Caco-2 (cell line): ENCODE measurements at places on chromosomes 6 and 20.

DNA sequence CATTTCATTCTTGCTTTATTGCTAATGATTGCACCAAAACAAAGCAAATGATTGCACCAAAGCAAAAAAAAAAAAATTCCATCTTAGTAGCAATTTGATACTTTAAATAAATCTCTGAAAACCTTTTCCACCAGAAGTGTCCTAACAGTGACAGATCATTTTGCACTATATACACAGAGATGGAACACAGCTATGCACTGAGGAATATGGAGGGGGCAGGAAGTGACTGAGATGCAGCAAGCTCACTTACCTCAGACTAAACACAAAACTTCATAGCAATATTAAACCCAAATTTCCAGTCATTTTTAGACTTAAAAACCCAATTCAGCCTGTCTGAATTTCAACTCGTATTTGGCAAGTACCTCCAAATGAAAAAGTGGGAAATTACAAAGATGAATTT, 41.2 kb downstream of the HIVEP2 start:
- no peak for DNase-seq
- H3K27ac ChIP-seq, result no peak overlapping the region
- no peaks in the 10 kb centered on the region for H3K4me1 ChIP-seq
- no peaks in the 10 kb centered on the region for H3K36me3 ChIP-seq
- H3K27me3 ChIP-seq, result no peaks in the 10 kb centered on the region

GRCh38 chr6:154382740-154383139, 26.1 kb upstream of the IPCEF1 start:
- H3K27ac ChIP-seq, result peak overlapping the region; percentile 18
- H3K36me3 ChIP-seq, result no peaks in the 10 kb centered on the region
- H3K4me3 ChIP-seq, result no peak overlapping the region
- H3K27me3 ChIP-seq, result no peaks in the 10 kb centered on the region

DNA sequence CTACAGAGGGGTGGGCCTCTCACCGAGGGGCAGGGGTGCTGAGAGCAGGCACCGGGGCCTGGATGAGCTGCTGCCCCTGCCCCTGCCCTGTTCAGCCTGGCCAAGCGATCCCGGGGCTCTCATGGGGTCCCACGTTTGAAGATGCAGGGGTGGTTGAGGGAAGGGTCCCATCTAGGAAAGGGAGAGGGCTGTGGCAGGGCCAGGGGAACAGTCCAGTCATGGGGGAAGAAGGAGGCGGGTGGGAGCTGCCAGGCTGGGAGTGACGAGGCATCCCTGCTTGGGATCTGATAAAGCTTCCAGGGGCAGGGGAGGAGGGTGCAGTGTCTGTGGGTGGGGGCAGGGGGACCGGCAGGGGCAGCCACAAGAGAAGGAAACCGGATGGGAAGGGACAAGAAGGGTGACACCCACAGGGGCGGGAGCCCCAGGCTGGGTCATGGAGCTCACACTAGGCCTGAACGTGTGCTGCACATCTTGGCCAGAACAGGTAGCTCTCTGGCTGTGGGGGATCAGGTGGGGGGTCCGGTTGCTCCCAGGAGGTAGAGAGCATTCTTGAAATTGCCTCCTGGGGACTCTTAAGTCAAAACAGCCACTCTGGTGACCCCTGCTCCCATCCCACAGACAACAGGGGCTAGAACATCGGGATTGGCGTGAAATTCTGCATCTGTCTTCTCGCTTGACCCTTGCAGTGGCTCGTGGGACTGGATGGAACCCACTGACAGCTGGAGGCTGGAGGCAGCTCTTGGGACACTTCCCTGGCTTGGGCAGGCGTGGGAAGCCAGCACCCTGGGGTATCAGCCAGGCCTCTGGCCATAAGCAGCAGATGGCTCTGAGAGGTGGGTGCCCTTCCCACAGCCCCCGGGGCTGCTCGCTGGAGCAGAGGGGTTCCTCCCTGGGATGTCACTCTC, 58.0 kb upstream of the GATA5 start:
- H3K27me3 ChIP-seq, result no peaks in the 10 kb centered on the region
- no peak overlapping the region for H3K4me3 ChIP-seq
- H3K4me1 ChIP-seq, result peaks cover 21% of the 10 kb centered on the region
- DNase-seq, result no peak
- H3K27ac ChIP-seq, result no peak overlapping the region

GRCh38 chr20:2387180-2387577, 6.5 kb downstream of the TGM6 start:
- H3K27ac ChIP-seq, result no peak overlapping the region
- H3K36me3 ChIP-seq, result no peaks in the 10 kb centered on the region
- H3K27me3 ChIP-seq, result no peaks in the 10 kb centered on the region; the same call in none of the 2 replicates
- no peaks in the 10 kb centered on the region for H3K4me1 ChIP-seq
- H3K4me3 ChIP-seq, result no peak overlapping the region

DNA sequence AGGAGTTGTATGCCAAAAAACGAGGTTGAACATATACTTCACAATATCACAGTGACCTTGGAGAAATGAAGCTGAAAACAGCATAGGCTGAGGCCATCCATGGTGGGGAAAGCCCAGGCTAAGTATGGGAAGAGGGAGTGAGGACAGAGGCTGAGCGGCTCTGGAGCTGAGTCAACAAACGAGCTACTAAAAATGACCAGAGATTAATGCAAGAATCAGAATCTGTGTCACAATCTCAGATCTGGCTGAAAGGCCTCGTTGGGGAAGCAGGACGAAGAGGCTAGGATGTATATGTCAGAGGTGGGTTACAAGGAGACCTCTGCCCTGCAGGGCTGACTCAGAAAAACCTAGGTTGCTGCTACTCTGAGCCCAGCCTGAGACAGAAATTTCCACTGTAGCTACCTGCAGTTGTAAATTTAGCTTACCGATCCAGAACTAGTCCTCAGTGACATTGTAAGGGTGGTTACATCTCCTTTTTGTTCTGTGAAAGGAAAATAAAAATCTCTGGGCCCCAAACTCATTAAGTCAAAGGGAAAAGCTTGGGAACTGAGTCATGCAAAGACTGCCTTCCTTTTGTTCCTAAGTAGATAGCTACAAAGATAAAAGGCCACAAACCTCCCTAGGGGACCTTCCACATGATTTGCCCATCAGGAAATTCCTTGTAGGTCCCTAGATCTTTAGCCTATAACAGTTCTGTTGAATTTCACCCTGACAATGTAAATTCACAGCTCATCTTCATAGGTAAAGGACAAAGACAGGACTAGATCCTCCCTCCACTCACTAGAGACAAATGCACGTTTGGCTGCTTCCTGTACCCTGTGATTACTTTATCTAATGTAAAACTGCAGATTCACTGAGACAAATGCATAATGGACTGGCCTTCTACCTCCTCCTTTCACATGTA, 8.5 kb upstream of the TUBB2A start:
- H3K4me3 ChIP-seq, result no peak overlapping the region
- DNase-seq, result no peak
- no peaks in the 10 kb centered on the region for H3K36me3 ChIP-seq
- no peaks in the 10 kb centered on the region for H3K27me3 ChIP-seq
- H3K4me1 ChIP-seq, result peaks cover 34% of the 10 kb centered on the region
- H3K27ac ChIP-seq, result no peak overlapping the region

DNA sequence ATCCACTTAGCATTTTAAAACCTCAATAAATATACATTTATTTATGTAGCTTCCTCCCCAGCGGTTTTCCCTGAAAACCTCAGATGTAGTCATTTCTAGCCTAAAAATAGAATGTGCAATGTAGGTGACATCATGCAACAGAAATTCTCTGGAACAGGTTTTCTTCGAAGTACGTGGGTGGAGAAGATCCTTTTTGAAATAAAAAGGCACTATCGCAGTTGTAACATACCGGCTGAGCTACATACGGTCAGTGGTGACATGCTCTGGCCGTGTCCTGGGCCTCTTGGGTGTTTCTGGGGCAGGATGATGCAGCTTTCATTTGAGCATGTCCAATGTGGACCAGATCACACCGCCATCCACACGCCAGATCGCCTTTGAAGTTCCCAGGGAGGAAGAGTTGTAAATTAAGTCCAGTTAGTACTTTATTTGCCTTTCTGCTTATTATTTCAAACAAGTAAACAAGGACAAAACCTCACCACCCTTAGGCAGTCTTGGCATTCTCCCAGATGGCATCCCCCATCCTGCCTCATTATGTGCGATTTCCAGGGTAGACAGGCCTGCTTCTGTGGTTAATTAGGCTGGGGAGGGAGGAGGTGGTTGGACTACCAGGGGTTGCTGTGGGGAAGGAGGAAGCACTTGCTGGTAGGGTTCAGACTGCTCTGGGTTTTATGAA, 109.5 kb upstream of the CLDN20 start:
- DNase-seq, result no peak
- no peak overlapping the region for H3K27ac ChIP-seq
- H3K4me1 ChIP-seq, result peaks cover 18% of the 10 kb centered on the region
- H3K4me3 ChIP-seq, result no peak overlapping the region
- no peaks in the 10 kb centered on the region for H3K36me3 ChIP-seq

DNA sequence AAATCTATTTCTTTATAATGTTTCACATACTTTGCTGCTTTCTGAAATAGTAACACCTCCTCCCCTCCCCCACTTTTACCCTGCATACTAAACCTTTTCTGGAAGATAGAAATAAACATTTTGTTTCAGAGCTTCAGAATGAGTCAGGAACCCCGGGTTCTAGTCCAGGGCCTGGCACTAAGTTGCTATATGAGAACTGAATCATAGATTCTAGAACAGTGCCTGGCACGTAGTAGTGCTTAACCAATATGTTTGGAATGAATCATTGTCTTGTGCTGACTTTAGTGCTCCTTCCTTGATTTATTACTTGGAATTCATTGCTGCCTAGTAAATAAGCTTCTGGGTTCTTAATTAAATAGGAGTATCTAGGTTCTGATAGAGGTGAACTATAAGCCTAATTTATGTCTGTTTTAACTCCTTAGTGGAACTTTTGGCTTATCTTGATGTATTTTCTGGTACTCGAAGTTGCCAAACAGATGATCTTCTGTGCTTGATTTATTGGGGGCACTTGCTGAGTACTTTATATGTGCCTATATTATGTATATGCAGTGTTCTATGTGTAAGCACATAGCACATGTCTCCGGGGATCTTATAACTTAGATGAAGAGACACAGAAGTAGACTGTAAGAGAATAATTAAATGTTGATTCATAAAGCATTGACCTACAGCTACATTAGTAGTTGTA, 18.6 kb downstream of the TAB2 start:
- H3K27ac ChIP-seq, result no peak overlapping the region
- no peak overlapping the region for H3K4me3 ChIP-seq
- H3K27me3 ChIP-seq, result no peaks in the 10 kb centered on the region
- H3K36me3 ChIP-seq, result no peaks in the 10 kb centered on the region

DNA sequence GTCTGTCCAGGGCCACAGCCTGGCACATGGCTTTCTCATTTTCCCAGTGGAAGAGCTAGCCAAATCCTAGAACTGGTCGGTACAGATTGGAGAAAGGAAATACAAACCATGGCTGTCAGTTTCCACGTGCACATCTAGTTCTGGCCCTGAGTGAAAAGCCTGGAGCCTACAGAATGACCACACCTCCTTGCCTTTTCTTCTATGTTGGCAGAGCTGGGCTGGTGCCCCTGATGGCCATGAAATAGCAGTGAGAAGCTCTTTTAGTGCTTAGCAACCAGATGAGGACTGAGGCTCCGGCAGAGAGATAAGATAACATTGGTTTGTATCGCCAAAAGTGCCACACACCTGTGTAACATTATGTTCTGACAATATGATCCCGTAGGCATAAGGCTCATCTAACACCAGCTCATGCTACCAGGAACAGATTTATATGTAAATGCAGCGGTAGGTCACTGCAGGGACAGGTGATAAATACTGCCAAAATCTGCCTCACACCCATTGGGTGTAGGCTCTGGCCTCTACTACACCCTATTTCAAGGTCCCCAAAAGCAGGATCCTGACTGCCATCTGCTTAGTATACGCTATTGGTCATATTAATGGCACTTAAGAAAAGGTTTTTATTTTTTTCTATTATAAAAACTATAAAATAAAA, 39.9 kb upstream of the TBC1D7 start:
- H3K27me3 ChIP-seq, result no peaks in the 10 kb centered on the region
- no peaks in the 10 kb centered on the region for H3K36me3 ChIP-seq
- H3K4me1 ChIP-seq, result no peaks in the 10 kb centered on the region
- H3K4me3 ChIP-seq, result no peak overlapping the region
- DNase-seq, result no peak

DNA sequence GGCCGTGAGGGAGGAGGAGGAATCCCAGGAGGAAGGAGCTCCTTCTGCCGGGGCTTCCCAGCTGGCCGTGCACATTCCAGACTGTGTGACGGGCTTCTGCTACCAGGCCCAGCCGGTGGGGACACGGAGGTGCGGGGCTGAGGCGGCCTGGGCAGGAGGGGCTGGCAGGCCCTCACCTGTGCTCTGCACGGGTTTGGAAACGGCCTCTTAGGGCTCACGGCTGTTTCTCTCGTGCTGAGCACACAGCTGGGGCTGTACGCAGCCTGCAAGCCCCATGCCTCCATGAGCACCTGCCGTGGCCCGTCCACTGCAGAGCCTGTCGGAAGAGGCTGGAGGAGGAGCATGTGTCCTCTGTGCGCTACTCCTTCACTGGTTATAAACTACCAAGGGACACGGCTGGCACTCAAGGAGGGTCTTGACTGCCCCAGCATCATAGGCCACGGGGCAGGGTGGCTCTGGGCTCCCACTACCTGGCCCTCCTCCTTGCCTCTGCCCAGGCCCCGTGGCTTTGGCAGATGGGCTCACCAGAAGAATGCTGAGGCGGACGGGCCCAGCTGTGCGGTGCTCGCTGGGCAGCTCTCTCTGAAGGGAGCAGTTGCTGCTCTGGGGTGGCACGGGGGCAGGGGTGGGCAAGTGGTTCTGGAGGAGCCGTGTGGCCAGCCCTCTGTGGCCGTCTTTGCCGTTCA, 15.8 kb downstream of the NPEPL1 start:
- H3K27me3 ChIP-seq, result no peaks in the 10 kb centered on the region
- H3K4me1 ChIP-seq, result no peaks in the 10 kb centered on the region
- no peak overlapping the region for H3K4me3 ChIP-seq
- H3K27ac ChIP-seq, result no peak overlapping the region
- H3K36me3 ChIP-seq, result no peaks in the 10 kb centered on the region

DNA sequence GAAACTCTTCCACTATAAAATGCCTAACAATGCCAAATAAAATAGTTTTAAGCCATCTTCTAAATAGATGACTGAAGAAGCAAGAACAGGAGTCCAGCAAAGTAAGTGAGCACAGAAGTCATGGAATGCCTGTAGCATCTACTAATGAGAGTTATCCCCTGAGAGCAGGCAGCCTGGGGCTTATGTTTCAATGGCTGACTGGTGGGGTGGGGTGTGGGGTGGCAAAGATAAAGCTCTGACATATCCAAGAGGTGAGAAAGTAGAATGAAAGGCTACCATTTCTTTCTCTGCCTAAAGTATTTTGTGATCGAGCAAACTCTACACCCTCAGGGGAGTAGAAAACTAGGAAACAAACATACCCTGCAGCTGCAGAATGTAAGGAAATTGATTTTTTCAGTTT, 348.8 kb downstream of the TFAP2B start:
- no peak for DNase-seq
- no peak overlapping the region for H3K4me3 ChIP-seq
- no peaks in the 10 kb centered on the region for H3K27me3 ChIP-seq
- no peak overlapping the region for H3K27ac ChIP-seq

- H3K4me1 ChIP-seq, result no peaks in the 10 kb centered on the region
- peaks cover 3% of the 10 kb centered on the region for H3K36me3 ChIP-seq
- H3K27ac ChIP-seq, result no peak overlapping the region
These were observed 52.6 kb downstream of the TCP11 start for GRCh38 chr6:35088281-35089215.

- H3K27ac ChIP-seq, result no peak overlapping the region
- no peaks in the 10 kb centered on the region for H3K27me3 ChIP-seq
- no peak for DNase-seq
- no peak overlapping the region for H3K4me3 ChIP-seq
These were observed 3.4 kb upstream of the ANGPT4 start for GRCh38 chr20:919491-919916.

GRCh38 chr6:110399219-110400071, 15.9 kb downstream of the DDO start:
- H3K4me3 ChIP-seq, result no peak overlapping the region
- H3K4me1 ChIP-seq, result no peaks in the 10 kb centered on the region
- no peaks in the 10 kb centered on the region for H3K36me3 ChIP-seq
- no peaks in the 10 kb centered on the region for H3K27me3 ChIP-seq
- DNase-seq, result no peak
- H3K27ac ChIP-seq, result no peak overlapping the region
